ENCODE measurements at places on chromosomes 2 and 18.

GRCh38 chr2:97844311-97844859 is 131.0 kb downstream of the ZAP70 start:
- DNase-seq: no peak
- H3K4me1 ChIP-seq: no peaks in the 10 kb centered on the region
- H3K27me3 ChIP-seq: no peaks in the 10 kb centered on the region
- H3K36me3 ChIP-seq: no peaks in the 10 kb centered on the region
- no peak overlapping the region for H3K27ac ChIP-seq
- no peak overlapping the region for H3K4me3 ChIP-seq

DNA sequence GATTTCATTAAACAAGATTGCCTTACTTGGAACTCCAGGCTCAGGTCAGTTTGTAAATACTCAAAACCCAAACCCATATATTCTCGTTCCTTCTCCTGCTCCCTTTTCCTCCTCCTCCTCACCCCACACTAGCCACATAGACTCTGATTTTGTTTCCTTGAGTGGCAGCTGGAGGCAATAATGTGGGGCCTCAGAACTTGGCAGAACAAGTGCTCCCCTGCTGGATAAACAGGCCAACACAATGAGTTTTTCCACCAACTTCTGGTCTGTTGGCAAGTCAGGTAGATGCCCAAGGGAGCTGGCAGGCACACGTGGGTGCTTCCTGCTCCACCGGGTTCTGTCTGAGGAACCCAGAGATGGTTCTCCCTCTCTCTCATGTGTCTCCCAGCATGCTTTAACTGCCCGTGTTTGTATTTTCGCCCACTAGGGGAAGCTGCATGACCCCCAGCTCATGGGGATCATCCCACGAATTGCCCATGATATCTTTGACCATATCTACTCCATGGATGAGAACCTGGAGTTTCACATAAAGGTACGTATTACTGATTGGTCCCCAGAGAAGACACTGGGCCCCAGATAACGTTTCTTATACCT is 61.9 kb downstream of the KIF5C start:
- H3K4me1 ChIP-seq: no peaks in the 10 kb centered on the region
- no peak overlapping the region for H3K27ac ChIP-seq
- no peak for DNase-seq
- H3K36me3 ChIP-seq: no peaks in the 10 kb centered on the region

DNA sequence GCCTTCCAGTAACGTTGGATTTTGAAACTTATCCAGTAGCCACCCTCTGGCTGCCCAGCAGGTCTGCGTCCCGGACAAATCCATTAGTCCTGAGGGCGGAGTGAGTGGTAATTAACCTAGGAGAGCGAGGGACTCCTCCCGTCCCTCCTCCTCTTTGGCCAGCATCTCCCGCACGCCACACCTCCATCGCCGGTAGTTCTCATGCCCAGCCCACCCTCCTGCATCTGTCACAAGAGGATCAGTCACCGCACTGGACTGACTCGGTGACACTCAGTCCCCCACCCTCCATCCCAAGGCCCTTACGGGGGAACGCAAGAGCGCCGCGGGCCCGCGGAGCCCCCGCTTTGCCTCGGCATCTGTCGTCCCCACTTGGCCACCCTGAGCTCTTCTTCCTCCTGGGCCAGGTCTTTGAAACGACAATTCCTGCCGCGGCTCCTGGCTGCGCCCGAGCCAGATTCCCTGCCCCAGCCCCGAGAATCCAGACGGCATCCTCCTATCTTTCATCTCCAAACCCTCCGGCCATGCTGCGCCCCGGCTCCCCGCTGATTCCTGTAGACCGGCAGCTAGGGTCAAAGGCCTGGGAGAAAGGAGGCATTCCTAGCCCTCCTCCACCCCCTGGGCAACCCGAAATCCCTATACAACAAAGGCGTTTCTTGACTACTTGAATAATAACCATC is 77.5 kb downstream of the EIF2AK3 start:
- no peak overlapping the region for H3K4me3 ChIP-seq
- H3K4me1 ChIP-seq: no peaks in the 10 kb centered on the region
- H3K36me3 ChIP-seq: no peaks in the 10 kb centered on the region
- no peaks in the 10 kb centered on the region for H3K27me3 ChIP-seq
- no peak overlapping the region for H3K27ac ChIP-seq

- no peak overlapping the region for H3K4me3 ChIP-seq
Observed at GRCh38 chr2:143875295-143876233, 644.4 kb downstream of the ZEB2 start.

- no peak for DNase-seq
- no peaks in the 10 kb centered on the region for H3K36me3 ChIP-seq
Observed at GRCh38 chr2:104476075-104476474, 377.8 kb upstream of the POU3F3 start.

GRCh38 chr2:222290401-222290735 is 8.4 kb downstream of the PAX3 start:
- no peak overlapping the region for H3K27ac ChIP-seq
- H3K4me3 ChIP-seq: no peak overlapping the region
- H3K27me3 ChIP-seq: no peaks in the 10 kb centered on the region
- no peak for DNase-seq
- H3K36me3 ChIP-seq: no peaks in the 10 kb centered on the region

- no peak overlapping the region for H3K4me3 ChIP-seq
- H3K27me3 ChIP-seq: no peaks in the 10 kb centered on the region
- no peaks in the 10 kb centered on the region for H3K36me3 ChIP-seq
- H3K4me1 ChIP-seq: no peaks in the 10 kb centered on the region
- H3K27ac ChIP-seq: no peak overlapping the region
Observed at GRCh38 chr2:199807966-199808365, 43.0 kb downstream of the FTCDNL1 start.
